COR-L47 (cell line): ENCODE measurements at places on chromosomes 16 and 17.

DNA sequence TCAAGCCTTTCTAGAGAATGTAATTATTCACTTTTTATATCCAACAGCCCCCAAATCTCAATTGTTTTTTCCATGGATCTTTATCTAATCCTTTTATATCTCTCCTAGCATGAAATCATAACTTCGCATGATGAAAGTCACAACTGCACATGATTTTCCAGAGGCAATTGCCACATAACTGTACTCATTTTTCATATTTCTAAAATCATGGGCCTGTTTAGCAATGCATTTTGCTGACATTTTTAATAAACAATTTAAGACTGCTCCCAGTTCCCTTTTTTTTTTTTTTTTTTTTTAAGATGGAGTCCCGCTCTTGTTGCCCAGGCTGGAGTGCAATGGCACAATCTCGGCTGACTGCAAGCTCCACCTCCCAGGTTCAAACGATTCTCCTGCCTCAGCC is 83.5 kb downstream of the VMP1 start:
- no peak for DNase-seq

GRCh38 chr16:49523435-49524159 is 150.0 kb downstream of the C16orf78 start:
- no peak for DNase-seq

- no peak for DNase-seq
Measured at GRCh38 chr16:30692396-30693064, 6.4 kb upstream of the SRCAP start.

- no peak for DNase-seq
Measured at GRCh38 chr16:72620348-72620747, 427.6 kb downstream of the ZFHX3 start.

GRCh38 chr16:81779536-81780320 is 637 bp downstream of the PLCG2 start:
- DNase-seq, result no peak

GRCh38 chr16:53502331-53503269 is at the start of gene AKTIP:
Gene AKTIP, minus strand, starts transcription at chr16:53503209. Its CDS starts 2,950 bp downstream, at chr16:53500259.
- no peak for DNase-seq

DNA sequence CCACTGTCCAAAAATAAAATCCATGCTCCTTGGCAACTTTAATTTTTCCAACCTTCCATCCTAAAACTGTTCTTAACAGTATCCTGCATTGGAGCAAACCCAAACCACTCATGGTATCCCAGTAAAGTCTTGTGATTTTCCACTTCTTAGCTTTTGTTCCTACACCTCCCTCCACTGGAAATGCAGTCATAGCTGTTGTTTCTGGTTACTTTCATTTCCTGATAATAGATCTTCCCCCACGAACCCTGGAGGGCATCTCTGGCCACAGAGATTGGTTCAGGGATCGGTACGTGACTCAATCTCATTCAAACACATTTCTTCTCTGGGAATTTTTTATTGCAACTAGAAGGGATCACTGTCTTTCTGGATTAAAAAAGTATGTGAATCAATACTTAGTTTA is 276.0 kb downstream of the GRIN2A start:
- no peak for DNase-seq

GRCh38 chr16:29858149-29858849 is 4.7 kb downstream of the CDIPT start:
- DNase-seq, result no peak

GRCh38 chr16:71282943-71283342 is 6.3 kb downstream of the CMTR2 start:
- DNase-seq, result no peak

DNA sequence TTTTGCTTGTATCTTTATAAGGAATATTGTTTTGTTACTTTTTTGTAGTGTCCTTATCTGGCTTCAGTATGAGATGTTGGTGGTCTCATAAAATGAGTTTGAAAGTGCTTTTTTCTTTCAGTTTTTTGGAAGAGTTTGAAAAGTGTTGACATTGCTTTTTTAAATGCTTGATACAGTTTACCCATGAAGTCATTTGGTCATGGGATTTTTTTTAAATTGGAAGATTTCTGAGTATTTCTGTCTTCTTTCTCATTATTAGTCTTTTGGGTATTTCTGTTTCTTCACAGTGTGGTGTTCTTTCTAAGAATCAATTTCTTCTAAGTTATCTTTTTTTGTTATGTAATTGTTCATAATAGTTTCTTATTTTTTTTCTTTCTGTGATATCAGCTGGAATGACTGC is 15.1 kb downstream of the ZNF267 start:
- no peak for DNase-seq

DNA sequence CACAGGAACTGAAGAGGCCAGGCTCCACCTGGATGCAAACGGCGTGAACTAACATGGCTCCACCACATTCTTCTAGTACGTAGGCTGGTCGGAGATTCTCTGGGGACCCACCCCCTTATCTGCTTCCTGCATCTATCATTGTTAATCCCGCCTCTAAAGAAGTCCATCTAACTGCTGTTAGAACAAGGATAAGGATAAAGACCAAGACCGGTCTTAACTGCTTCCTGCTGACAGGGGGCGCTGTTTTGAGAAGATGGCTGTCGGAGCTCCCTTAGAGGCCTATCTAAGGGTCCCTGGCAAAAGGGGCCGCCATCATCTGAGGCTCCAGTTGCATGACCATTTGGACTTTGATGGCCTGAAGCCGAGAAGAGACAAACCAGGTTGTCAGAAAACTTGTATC is 25.8 kb upstream of the TNFSF12 start:
- DNase-seq, result no peak

DNA sequence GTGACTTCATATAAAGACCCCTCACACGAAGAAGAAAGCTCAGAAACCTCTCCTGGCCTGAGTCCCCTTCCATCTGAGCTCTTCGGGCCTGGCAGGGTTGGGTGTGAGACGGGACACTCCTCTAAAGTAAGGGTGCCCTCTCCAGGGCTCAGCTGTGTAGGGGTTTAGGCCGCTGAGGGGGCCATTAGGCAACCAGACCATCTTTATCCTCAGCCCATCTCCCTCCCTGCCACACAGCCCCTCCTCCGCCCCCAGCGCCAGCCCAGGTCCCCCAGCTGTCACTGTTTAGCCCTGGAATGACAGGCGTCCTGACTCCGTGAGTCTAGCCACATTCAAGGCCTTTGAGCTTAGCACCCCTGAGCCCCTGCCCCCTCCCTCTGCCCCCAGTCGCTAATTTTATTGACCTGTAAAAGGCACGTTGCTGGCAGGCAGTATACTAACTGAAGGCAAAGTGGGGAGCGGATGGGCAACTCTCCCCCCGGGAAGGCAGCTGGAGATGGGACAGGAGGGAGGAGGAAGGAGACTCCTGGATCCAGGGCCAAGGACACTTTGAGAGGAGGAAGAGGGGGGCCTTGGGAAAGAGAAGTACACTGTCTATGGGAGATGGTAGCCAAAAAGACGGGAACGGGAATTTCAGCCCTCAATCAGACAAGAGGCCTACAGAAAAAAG is 592 bp upstream of the ZNF385C start:
- no peak for DNase-seq

- DNase-seq, result no peak
Measured at GRCh38 chr17:77245162-77245926, 104.6 kb downstream of the SEC14L1 start.

DNA sequence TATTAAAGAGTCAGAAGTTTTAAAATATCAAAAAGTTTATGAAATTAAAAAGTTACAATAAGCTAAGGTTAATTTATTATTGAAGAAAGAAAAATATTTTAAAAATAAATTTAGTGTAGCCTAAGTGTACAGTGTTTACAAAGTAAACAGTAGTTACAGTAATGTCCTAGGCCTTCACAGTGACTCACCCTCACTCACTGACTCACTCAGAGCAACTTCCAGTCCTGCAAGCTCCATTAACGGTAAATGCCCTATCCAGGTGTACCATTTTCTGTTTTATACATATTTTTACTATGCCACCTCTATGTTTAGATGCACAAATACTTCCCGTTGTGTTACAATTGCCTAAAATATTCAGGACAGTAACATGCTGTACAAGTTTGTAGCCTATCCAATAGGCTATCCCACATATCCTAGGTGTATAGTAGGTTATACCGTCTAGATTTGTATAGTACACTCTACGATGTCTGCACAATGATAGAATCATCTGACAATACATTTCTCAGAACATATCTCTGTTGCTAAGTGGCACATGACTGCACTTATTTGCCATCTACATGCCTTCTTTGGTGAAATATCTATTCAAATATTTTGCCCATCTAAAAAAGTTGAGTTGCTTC is 67.2 kb upstream of the WSB1 start:
- no peak for DNase-seq

- no peak for DNase-seq
Measured at GRCh38 chr17:81222620-81222905, 202 bp downstream of the CEP131 start.

- DNase-seq, result no peak
Measured at GRCh38 chr16:80990577-80990976, 16.1 kb downstream of the CMC2 start.

DNA sequence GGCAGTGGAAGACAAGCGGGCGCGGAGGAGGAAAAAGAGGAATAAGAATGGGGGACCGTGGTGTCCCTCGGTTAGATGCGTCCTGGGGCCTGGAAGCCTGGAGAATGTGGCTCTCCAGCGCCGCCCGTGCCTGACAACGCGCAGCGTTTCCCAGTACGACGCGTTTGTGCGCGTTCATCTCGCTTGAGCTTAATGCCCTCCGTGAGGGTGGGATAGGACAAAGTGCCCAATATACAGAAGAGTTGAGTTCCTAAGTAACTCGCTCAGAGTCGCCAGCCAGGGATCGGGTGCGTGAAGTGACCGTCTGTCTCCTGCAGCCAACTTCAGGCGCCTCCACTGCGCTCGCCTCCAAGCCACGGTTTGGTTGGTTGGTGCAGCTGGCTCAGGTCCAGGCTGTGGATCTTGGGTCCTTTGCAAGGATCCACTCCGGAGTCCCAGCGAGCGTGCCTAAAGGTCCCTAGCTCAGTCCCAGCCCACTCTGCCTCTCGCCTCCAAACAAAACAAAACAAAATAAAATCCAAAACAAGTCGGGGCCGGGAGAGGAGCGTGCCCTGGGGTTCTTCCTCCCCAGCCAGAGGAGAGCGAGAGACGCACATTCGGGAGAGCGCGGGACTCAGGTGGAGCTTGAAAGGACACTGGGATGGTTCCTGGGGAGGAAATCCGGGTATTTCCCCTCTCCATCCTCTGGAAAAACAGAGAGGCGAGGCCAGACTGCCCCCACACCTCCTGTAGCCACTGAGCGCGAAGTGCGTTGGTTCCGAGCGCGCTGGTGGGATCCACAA is 974 bp downstream of the GALR2 start:
- DNase-seq, result peak; percentile 29

DNA sequence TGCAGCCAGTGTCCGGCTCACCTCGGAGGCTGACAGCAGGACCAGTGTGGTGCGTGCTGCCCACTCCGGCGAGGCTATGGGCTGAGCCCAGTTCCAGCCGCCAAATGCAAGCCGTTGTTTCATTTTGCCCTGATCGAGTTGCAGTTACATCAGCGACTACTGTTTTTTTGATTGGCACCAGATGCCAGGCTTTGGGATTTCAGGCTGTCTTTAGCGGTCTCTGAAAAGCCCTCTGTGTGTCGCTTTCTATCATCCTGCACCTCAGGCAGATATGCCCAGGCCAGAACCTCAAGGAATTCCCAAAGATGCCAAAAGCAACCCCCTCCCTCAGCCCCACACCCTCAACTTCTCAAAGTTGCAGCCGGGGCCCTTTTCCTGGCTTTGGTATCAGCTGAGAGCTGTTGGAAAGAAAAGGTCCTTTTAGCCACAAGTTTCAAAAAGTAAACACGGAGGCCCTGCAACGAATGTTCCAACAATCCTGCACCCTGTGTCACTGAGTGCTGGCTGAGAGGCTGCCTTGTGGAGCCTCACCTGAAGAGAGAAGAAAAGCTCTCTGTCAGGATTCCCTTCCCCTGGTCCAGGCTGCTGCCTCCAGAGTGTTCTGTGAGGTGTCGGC is 58.9 kb downstream of the WWP2 start:
- no peak for DNase-seq

DNA sequence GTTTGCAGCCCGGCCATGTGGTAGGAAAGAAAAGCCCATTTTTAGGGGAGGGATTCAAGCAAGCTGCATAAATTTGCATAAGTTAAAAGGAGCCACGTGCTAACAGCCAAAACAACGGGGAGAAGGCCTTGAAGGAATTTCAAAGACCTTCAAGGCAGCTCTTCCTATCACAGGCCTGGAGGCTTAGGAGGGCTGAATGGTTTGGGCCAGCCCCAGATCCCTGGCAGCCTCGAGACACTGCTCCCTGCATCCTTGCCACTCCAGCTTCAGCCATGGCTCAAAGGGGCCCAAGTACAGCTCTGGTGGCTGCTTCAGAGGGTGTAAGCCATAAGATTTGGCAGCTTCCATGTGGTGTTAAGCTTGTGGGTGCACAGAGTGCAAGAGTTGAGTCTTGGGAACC is 22.6 kb downstream of the PRDM7 start:
- DNase-seq, result no peak

GRCh38 chr16:1144476-1145382 is 8.2 kb upstream of the CACNA1H start:
- DNase-seq, result no peak

GRCh38 chr17:80471922-80472321 is 4.5 kb downstream of the NPTX1 start:
- no peak for DNase-seq

DNA sequence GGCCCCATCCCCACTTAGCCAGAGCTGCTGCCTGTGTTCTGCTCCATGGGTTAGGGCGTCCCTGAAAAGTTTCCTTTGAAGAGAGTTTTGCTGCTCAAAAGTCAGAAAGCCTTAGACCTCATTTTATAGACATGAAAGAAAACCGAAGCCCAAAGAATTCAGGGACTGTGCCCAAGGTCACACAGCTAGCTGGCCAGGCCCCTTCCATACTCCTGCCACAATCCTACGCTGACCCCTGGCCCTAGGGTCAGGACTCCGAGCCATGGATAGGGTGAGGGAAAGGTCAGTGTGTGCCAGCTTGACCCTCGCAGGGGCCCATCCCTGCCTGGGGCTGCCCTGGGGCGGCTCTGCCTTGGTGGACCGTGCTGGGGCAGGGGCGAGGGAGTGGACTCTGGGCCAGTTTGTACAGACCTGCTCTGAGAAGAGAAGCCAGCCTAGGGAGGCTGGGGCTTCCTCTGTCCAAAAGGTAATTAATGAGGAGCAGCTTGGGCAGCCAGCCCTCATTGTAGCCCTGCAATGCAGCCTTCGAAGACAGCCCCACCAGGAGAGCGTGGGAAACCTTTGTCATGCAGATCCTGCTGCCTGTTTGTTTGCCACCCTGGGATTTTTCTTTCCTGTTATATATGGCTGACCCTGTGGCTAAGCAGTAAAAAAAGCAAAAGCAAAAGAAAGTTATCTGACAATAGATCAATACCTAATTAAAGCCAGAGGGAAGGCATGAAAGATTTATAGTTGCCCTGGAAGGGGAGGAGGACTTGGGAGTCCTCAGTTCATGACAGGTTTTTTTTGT is 37.4 kb downstream of the RHBDL3 start:
- peak; percentile 54 for DNase-seq

- DNase-seq, result peak; percentile 74
Measured at GRCh38 chr16:19137201-19138128, 23.7 kb downstream of the ITPRIPL2 start.

GRCh38 chr17:39082482-39082881 is 69.0 kb downstream of the PLXDC1 start:
- no peak for DNase-seq

DNA sequence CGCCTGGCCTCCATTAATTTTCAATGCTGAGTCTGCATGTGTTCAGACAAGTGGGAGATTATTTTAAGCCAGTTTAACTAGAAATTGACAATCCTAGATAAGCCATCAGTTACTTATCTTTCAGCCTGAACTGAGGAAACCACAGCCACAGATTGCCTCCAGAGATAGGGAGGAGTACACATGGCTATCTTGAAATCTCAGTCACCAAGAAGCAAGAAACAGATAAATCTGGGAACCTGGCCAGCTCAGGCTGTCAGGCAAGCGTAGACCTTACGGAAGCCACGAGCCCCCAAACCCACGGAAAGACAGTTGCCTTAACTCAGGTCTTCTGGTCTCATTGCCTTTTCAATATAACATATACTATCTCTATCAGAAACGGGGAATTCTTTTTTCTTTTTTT is 2.0 kb upstream of the GLG1 start:
- DNase-seq, result no peak
